ENCODE measurements at places on chromosomes 3 and 15. TPM values are rescaled to one million over a fixed set of nuclear protein-coding genes. Genes with fewer than 3 reads are reported as not detected.

The ERICH6 gene
- total RNA-seq = under 0.01 TPM

The ZNF197 gene
- 16.3 TPM for total RNA-seq

GRCh38 chr15:57485869-57486268 is 105.8 kb upstream of the MYZAP start:
- DNase-seq = peak; percentile 95

- no peak for DNase-seq
These were observed 268.0 kb downstream of the LPP start for GRCh38 chr3:188421836-188422540.

DNA sequence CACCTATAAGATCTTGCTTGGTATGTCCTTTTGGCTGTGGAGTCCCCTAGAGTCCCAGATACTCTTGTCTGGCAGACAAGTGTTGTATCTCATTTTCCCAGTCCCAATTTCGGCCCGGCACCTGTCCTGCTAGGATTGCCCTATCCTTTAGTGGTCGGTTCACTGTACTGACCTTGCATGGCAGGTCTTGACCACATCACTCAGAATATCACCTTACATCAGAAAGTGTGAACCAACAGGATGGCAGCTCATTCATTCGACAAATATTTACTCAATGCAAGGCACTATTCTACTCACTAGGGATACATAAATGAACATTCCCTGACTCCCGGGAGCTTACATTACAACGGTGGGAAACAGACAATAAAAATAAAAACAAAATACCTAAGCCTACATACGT is 5.7 kb upstream of the CCDC80 start:
- peak; percentile 71 for DNase-seq

GRCh38 chr15:57575363-57575762 is 16.3 kb upstream of the MYZAP start:
- no peak for DNase-seq
